ENCODE measurements at places on chromosomes 7 and 10. TPM values are rescaled to one million over a fixed set of nuclear protein-coding genes. Genes with fewer than 3 reads are reported as not detected.

- peaks cover under 1% of the 10 kb centered on the region for H3K4me1 ChIP-seq
- no peak for DNase-seq
- no peak overlapping the region for H3K4me3 ChIP-seq
- no peak overlapping the region for H3K27ac ChIP-seq
These were observed 239.4 kb downstream of the TNS3 start for GRCh38 chr7:47342296-47343060.

Gene TMEM273
- 20.7 TPM for total RNA-seq

- no peak overlapping the region for H3K4me3 ChIP-seq
- H3K36me3 ChIP-seq, result no peaks in the 10 kb centered on the region
- H3K27ac ChIP-seq, result no peak overlapping the region
- no peaks in the 10 kb centered on the region for H3K27me3 ChIP-seq
- no peak for DNase-seq
These were observed 36.3 kb upstream of the VSIR start for GRCh38 chr10:71809628-71810027.

DNA sequence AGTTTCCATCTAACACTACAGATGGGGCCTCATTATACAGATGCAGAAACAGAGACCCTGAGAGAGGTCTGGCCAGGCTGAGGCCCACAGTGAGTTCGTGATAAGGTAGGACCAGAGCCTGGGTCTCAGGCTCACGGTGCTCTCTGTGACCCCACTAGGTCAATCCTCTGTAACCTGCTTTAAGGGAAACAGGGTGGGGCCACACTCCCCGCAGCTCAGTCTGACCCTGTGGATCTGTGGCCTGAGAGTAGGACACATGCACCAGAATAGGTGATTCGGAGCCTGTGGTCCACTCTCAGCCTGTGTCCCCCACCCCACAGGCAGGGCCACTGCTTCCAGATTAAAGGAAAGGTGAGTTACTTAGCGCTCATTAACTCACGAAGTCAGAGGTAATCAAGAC lies 137.8 kb upstream of the FAM20C start:
- no peak for DNase-seq
- peaks cover 6% of the 10 kb centered on the region for H3K27me3 ChIP-seq
- no peaks in the 10 kb centered on the region for H3K4me1 ChIP-seq
- H3K4me3 ChIP-seq, result no peak overlapping the region
- no peak overlapping the region for H3K27ac ChIP-seq

DNA sequence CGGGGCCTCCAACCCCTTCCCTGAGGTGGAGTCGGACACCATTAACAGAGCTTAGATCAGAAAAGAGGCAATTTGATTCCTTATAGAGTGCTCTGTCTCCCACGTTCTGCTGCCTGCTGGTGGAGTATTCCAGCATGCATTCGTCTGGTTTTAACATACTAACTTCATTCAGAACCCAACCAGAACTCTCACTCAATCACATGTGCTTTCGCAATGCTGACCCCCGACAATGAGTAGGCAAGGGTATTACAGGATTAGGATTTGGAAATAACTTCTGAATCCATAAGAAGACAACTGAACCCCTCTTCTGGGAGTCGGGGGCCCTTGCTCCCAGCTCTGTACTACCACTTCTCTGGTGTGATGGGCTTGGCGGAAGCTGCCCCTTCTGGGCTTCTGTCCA lies 55.7 kb upstream of the HABP2 start:
- H3K36me3 ChIP-seq, result no peaks in the 10 kb centered on the region
- no peak overlapping the region for H3K4me3 ChIP-seq
- no peak for DNase-seq
- H3K27me3 ChIP-seq, result no peaks in the 10 kb centered on the region
- H3K4me1 ChIP-seq, result no peaks in the 10 kb centered on the region

Gene CDC14C
- total RNA-seq, result not detected

GRCh38 chr7:119184124-119184788 lies 959.8 kb downstream of the ANKRD7 start:
- DNase-seq, result no peak
- no peaks in the 10 kb centered on the region for H3K4me1 ChIP-seq
- no peaks in the 10 kb centered on the region for H3K27me3 ChIP-seq
- no peaks in the 10 kb centered on the region for H3K36me3 ChIP-seq

DNA sequence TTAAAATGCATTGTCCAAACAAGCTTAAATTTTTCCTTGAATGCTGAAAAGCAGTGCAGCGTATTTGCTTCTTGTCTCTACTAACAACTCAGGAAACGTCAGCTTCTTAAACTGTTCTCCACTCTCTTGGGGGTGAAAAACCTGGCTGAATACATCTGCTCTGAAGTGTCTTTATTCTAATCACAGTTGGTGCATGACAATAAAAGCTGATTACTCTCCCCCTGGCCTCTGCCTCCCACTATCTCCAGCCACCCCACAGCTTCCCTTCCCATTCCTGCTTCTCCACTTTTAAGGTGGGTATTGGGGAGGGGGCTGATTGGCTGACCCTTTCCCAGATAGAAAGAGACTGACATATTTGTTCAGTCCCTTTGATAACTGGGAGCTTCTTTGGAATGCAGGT lies 456.0 kb downstream of the SORCS1 start:
- no peak overlapping the region for H3K4me3 ChIP-seq
- H3K4me1 ChIP-seq, result no peaks in the 10 kb centered on the region
- no peak for DNase-seq
- H3K27me3 ChIP-seq, result no peaks in the 10 kb centered on the region
- H3K27ac ChIP-seq, result no peak overlapping the region

Measured in heart right ventricle (tissue), 16 donors.